Head of caudate nucleus (tissue), 42 donors: ENCODE measurements at places on chromosomes 2 and 18.

DNA sequence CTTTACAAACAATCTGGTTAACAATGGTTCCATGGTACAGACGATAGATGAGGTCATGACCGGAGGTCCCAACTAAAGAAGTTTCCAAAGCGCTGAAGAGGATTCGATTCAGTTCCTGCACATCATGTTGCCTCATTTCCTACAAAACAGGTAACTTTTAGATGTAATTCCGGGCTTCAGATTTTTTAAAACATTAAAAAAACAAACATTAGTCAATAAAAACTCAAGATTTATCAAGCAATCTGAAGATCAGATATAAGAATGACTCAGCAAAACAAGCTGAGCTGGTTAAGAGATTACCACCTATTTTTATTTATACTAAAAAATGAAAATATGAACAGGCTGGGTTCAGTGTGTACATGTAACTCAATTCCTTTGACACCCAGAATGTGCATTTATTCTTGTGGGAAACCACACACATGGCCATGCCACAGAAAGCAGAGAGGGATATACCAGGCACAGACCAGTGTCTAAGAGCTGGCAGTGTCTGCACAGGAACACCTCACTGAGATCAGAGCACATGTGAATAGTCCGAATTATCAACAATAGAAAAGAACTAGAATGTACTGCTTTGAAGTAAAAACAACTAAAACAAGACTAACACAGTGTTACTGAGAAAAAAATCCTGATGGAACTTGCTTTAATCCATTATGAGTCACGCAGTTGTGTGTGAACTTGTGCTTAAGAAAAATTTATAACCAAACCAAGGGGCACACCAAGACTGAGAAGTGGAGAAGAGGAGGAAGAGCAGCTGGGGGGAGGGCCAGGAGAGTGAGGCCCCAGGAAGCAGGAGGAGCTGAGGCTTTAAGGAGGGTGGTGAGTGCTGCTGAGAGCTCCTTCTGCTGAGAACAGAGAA lies 9.5 kb downstream of the USP40 start:
- no peak for DNase-seq

- DNase-seq, result no peak
These were observed 41.5 kb downstream of the CHN1 start for GRCh38 chr2:174963437-174964400.

GRCh38 chr2:189178726-189179569 lies 613 bp downstream of the COL5A2 start:
- no peak for DNase-seq

DNA sequence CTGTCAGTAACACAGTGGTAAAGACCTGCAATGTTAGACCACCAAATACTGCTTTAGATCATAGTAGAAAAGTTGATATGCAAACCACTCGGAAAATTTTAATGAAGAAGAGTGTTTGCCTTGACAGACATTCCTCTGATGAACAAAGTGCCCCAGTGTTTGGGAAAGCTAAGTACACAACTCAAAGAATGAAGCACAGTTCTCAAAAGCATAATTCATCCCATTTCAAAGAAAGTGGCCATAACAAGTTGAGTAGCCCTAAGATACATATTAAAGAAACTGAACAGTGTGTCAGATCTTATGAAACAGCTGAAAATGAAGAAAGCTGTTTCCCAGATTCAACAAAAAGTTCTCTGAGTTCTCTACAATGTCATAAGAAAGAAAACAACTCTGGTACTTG lies 27.5 kb downstream of the GEN1 start:
- DNase-seq, result no peak

DNA sequence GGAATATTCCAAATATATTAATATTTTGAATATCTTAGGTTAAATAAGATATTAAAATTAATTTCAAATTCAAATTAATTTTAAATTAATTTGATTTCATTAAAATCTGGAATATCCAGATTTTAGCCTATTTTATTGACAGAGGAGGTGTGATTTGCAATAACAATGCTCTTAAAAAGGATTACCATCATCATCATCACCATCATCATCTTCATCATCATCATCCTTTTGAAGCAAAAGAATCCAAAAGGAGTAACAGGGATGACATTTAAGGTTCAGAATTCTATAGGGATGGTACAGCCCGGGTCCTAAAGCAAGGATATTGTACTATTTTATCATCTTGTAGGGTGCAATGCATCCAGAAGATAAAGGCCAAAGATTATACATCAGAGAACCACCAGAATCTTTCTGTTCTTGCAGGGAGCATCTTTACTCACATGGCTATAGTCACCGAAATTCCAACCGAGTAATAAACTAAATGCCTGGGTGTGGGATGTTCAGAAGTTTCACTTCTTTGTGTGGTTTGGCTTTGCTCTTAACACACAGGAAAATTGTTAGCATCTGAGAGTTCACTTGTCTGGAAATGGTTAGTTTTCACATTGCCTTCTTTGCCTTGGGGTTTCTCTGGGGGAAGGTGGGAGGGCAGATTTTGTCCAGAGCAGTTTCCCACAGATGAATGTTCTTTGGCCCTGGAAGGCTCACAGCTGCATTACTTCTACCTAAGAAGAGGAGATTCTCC lies 99.1 kb upstream of the ITGA6 start:
- no peak for DNase-seq
